ENCODE measurements at places on chromosomes 1 and 21.

- no peak for DNase-seq
Measured at GRCh38 chr1:90970208-90970607, 51.6 kb downstream of the ZNF644 start.

GRCh38 chr1:36137776-36138175 lies 11.5 kb downstream of the TRAPPC3 start:
- no peak for DNase-seq

DNA sequence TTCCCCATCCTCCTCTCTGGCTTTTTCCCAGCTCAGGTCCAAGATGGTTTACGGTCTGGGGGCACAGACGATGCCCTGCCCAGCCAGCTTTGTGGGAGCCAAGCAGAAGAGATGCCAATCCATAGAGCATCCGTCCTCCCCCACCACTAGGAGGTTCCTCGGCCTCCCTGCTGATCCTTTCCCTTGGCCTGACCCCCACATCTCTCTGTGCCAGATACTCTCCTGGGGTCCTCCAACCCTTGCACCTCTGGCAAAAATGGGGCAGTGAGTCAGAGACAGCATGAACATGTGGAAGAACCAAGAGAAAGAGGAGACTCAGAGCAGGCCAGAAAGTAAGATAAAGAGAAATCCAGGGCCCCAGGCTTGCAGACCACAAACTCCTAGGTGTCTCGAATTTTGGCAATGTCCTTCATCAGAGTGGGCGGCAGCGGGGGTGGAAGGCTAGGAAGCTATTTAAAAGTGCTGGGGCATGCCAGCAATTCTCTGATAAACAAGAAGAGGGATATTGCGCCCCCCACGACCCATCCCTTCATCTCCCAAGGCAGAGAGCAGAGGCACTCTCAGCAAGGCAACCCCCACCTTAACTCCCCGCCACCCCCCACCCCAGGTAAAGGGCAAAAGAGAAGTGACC lies 11.4 kb downstream of the BLACAT1 start:
- peak; percentile 84 for DNase-seq

- no peak for DNase-seq
Measured at GRCh38 chr1:156549390-156549789, 23.0 kb downstream of the IQGAP3 start.

DNA sequence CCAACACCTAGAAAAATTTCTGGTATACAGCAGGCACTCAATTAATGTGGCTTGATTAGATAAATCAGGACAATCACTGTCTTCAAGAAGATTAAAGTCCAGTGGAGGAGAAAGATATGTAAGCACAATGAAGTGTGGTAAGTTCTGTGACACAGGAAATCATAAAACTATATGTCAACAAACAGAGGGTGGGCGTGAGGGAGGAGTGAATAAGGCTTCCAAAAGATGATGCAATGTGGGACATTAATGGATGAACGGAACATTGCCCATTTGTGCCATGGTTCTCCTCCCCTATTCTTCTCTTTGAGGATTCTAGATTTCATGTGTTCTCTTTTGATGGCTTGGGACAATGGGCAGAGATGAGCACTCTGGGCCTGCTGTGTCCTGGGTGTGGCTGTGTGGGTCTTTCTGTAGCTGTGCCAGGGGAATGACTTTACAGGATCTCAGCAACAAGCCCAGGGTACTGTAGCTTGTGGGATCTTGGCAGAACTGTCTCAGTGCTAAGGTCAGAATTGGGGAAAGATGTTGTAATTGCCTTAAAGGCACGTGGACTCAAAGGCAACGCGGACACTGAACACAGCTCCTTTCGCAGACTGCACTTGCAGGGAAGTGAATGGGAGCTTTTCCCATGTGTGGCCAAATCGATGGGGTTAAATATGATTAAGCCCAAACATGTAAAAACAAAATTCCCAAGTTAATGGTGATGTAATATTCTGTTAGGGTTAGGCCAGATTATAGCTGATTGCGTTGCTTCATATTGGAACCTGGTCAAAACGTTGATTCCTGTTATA lies 366.9 kb downstream of the TGFB2 start:
- no peak for DNase-seq

DNA sequence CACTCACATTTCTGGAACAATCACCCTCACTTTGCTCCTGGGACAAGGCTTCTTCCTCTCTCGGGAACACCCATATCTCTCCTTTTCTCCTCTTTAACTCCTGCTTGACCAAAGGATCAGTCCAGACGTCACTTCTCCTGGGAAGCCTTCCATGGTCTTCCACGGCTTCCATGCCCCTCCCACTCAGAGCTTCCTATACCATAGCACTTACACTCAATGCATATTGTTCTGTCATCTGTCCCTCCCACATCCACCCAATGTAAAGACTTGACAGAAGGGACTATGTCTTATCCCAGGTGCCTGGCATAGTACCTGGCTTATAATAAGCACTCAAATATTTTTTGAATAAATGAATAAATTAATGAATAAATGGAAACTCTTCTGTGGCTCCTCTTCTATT lies 28.2 kb downstream of the CD34 start:
- DNase-seq: no peak

DNA sequence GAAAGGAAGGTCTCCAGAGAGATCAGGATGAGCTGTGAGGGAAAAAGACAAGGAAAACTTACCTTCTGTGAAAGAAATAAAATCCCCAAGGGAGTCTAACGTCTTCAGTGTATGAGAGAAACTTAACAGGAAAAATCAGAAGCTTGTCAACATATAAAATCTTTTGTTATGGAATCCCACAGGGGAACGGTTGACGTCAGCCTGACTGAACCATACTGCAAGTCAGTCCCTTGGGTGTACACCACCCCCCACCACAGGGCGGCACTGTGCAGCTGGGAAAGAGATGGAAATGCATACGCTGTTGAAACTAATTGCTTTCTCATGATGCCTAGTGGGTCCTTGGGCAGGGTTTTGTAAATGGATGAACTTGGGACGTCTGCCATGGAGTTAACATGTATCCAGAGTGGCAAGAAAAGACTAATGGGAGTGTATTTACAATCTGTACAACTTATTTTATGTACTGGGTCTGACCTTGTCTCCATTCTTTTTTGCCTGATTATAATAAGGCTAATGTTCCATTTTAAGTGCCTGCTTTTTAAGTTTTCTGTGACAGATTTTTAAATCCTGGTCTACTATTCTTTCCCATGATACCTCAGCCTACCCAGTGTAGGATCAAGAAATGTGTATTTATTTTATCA lies 22.7 kb downstream of the UTP25 start:
- DNase-seq: no peak

DNA sequence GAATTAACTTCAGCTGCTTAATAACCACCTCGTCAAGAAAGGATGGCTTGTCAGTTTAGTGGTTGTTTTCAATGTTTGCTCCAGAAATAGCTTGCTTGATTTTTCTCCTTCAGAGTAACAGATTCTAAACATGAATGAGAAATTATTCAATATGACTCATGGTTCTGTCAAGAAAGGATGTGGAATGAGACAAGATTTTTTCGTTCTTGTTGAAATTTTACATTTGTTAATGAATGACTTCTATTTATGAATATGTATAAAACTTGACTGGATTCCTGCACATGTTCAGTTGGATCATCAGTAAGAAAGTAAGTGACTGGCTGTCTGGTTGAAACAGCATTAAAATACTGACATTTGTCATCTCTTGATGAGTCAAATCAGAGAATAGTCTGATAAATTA lies 38.3 kb downstream of the IFI44 start:
- DNase-seq: no peak

DNA sequence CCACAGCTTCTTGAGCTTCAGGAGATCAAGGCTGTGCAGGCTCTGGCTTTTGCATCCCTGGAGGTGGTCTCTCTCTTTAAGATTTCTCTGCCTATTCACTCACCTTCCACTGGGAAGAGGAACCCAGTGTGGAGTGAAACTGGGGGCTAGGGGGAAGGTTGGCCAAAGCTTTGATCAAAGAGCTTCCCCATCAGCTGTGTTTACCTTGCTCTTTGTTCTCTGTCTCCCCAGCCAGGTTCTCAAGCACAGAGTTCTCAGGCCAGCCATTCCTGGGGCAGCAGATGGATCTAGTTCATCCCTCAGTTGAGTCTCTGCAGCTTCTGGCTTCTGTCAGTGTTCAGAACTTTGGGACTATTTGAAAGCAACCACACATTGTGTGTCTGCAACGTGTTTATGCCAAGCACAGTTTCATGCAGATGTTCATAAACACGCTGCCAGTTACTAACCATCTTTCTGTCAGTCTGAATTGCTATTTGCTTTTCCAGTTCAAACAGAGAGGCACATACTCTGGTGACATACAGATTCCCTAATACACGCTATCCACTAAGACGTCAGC lies 17.2 kb upstream of the MRPS14 start:
- no peak for DNase-seq

GRCh38 chr21:20603236-20603635 lies 395.0 kb upstream of the NCAM2 start:
- no peak for DNase-seq

- no peak for DNase-seq
Measured at GRCh38 chr1:30599721-30600120, 123.7 kb downstream of the MATN1 start.

DNA sequence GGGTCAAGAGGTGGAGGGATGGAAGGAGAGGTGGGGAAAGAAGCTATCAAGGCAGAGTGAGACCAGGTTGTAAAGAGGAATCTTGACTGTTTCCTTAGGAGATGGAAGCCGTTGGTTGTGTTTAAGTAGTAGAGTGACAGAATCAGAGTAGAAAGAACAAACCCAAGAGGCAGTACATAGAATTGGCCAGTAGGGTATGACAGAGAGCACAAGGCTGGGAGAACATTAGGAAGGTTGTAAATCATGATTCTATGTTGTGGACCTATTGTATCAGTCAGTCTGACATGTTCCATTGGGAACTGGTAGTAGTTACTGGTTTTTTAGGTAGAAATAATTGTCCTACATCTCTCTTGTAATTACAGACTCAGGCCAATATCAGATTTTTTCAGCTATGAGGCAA lies 486.9 kb upstream of the USP24 start:
- no peak for DNase-seq

- no peak for DNase-seq
Measured at GRCh38 chr1:119611701-119612113, 36.4 kb downstream of the ZNF697 start.

GRCh38 chr21:45278156-45278911 lies 9.4 kb downstream of the POFUT2 start:
- DNase-seq: peak; percentile 59

GRCh38 chr1:61655453-61655852 lies 69.5 kb downstream of the TM2D1 start:
- no peak for DNase-seq

- DNase-seq: no peak
Measured at GRCh38 chr1:214573386-214574318, 22.2 kb upstream of the PTPN14 start.

DNA sequence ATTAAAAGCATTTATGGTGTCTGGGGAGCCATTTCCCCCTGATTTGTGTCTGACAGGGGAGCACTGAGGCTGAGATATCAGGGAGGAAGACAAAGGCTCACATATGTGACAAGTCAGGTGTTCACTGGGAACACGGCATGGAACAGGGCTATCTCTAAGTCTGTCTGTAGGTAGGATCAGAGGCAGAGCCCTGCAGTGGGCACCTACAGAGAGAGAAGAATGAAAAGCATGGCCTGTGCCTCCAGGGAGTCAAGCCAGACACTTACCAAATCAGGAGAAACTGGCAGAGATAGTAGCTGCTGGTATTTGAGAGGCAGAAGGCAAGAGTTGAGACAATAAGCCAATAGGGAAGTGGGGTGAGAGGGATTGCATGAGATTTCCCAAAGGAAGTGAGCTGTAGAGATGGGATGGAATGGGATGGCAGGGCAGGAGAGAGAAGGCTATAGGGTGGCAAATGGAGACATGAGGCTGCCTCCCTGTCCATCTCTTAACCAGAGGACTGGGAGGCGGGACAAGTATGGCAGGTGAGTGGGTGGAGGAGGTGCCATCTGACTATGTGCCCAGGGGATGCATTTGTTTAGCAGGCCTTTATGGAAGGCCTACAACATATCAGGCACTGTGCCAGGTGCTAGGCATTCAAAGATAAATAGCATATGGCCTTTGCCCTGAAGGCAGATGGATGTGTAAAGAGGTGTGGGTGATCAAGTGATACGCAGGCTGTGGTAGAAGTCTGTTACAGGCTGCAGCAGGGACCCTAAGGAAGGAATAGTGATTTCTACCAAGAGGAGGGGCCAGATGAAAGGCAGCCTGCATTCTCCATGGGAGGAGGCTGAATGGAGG lies 136.2 kb upstream of the IPO9 start:
- no peak for DNase-seq

- DNase-seq: no peak
Measured at GRCh38 chr1:44408632-44409602, 3.9 kb downstream of the RNF220 start.

DNA sequence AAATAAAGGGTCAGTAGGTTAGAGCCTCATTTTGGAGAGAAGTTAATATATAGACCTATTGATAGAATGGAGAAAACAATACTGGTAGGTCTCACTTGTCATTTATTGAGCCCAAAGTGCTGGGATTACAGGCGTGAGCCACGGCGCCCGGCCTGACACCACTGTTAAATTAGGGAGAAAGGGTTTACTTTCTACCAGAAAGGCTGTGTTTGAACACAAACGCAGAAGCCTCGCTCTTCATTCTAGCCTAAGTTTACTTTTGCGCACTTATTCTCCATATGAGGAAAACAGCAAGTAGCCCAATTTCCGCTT lies 710 bp upstream of the PRPF3 start:
- DNase-seq: peak; percentile 85

DNA sequence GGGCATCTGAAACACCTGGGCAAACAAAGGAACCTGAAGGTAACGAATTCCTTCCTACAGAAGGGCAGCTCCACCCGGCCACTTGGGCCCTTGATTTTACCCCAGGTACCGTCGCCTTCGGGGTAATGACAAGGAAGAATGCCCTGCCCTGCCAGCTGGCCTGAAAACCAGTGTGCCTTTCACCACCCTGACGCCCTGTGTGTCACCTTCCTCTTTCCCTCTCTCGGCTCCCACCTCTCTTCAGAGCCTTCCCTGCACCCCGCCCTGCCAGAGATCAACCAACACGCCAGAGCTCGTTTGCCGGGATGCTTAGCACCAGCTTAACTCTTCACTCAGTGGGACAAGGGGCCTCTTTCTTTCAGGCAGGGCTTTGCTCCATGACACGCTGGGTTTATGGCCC lies 86.0 kb downstream of the SIM2 start:
- no peak for DNase-seq

- no peak for DNase-seq
Measured at GRCh38 chr1:84847253-84848250, 45.5 kb downstream of the LPAR3 start.

GRCh38 chr1:182473556-182473955 lies 23.6 kb downstream of the RGSL1 start:
- DNase-seq: no peak

GRCh38 chr1:54220004-54220811 lies 20.2 kb downstream of the MRPL37 start:
- DNase-seq: no peak

GRCh38 chr1:50978852-50979781 lies 9.1 kb downstream of the CDKN2C start:
- DNase-seq: no peak

- no peak for DNase-seq
Measured at GRCh38 chr1:234235434-234235881, 137.8 kb upstream of the COA6 start.

DNA sequence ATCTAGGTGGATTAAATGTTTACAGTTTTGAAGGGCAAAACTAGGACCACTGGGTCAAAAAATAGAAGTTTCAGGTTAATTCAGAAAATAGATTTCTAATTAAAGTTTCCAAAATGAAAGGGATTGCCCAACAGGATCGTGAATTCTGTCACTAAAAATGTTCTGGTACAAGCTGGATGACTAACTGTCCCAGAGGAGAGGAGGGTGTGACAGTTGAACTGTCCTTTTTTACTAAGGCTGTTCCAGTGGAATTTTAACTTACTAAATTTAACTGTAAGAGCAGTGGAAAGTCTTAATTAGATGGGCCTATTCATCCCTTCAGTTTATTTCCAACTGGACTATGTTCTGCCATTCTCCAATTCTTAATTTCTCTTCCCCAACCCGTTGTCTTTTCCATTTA lies 7.2 kb downstream of the SNX7 start:
- no peak for DNase-seq
